ENCODE measurements at places on chromosomes 16 and 17.
A peak's percentile ranks its signal among the peaks of the same experiment; 100 is the strongest.

DNA sequence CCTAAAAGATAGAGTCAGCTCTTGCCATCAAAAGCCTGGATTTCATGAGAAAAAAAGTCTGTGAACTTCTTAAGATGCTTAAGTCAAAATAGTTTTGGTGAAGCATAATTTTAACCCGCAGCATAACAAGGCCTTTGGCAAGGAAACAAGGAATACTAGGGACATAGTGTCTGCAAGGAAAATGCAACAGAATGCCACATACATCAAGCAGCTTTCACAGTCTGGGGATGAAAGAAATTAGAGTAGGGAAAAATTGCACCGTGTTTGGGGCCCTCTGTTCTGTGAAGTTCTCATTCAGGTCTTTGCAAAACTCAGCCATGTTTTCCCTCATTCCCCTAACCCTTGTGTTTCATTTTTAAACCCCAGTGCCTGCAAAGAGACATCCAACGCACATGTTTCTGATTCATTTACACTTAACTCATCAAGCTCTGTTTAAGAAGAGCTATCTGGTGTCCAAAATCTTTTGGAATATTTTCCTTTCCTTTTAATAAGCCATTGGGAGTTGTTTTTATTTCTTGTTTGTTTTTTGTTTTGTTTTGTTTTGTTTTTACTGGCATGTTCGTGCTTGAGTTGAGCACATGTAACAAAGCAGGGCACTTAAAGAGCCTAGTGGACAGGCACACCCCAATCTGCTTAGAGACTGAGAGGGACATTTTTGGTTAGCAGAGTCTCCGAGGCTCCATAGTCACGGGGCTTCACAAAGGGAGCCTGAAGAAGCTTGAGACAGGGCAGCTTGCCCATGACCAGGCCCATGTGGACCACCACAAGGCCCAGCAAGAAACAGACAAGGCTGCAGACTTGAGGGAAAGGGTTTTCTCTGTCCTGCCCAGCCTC is 116.5 kb downstream of the ANKFN1 start:
- no peak for DNase-seq

DNA sequence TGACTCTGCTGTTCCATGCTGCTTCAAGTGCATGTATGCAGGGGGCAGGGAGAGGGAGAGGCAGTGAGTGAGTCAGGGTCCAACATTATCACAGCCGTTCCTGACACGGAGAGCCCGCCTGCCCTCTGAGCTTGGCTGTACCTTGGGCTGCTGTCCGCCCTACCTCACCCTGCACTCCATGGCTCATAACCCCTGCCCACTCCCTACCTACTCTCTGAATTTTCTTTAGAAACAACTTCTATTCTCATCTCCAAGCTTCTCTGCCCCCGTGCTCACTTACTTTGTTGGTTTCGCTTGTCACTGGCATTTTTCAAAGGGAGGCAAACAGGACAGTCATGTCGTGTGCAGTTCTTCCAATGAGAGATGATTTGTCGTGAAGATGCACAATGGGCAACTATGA is 74.4 kb upstream of the TRAP1 start:
- no peak for DNase-seq

DNA sequence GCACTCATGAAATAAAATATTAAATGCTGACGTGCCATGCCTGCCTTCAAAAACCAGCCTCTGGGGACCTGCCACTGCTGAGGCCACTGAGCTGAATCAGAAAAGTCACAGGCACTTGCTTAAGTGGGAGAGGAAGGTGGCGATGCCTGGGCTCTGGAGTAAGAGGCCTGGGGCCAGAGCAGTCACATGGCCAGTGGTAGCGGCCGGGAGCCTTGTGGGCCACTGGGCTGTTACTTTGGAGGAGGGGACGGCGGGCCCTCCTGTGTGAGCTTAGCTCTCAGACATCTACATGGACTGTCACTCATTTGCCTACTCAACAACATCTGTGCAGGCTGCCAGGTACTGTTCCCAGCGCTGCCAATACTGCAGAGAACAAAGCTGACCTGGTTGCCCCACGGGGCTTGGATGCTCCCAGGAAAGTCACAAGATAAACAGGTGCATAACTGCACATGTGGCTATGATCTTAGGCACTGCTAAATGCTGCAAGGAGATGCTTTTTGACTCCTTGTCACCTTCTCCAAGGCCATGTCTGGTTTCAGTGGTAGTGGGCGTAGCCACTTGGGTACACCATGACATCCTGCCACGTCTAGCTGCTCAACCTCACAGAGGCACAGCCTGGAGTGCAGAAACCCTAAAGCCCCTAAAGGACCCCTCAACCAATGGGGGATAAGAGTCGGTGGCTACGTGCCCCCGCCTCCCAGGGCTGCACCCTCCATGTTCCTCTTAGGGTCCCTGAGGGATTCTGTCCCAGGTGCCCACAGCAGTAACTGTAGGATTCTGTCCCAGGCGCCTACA is 11.6 kb downstream of the COTL1 start:
- peak; percentile 62 for DNase-seq

- DNase-seq, result no peak
Observed at GRCh38 chr16:69448470-69449193, 24.2 kb downstream of the CYB5B start.

DNA sequence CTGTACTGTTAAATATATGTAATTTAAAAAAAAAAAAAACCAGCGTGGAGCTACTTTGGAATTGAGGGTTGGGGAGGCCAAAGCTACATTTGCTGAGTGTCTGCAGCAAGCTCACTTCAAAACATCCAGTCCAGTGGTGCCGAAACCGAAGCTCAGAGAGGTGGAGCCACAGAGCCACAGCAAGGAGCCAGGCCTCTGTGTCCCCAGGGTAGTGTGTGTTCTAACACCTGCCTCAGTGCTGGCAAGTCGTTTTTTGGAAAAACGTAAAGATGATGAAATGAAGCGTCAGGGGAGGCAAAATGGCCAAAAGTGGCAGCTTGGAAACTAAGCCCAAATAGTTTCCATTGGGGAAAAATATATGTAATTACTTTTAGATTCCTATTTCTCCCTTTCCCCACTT is 36.1 kb upstream of the MRC2 start:
- DNase-seq, result no peak

DNA sequence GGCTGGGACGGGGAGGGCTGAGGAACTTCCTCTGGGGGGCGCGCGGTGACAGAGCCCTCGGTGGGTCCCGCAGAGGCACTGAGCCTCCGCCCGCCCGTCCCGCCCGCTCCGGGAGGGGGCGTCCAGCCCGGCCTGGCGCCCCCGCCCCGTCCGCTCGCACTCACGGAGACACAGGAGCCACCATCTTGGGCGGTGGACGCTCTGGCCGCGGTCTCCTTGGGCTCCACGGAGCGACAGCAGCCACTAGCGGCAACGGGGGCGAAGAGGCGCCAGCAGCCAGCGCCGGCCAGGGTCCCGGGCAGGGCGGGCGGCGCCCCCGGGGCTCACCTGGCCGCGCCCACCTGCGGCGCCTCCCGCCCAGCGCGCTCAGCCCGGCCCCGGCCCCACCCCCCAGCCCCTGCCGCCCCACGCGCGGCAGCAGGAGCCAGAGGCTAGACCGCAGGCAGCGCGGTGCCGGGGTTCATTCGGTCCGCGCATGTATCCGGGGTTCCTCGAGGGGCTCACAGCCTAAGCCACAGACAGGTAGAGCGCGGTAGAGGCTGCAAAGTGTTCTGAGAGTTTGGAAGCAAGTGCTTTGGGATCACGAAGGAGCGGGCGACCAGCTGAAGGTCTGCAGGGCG is at the start of gene C17orf113:
Gene C17orf113, minus strand, starts transcription at position 209 of the 620 bp plus-strand sequence. CDS start 7,225 bp downstream, outside the sequence.
- DNase-seq, result peak; percentile 32

- no peak for DNase-seq
Observed at GRCh38 chr17:45851464-45851863, 6.8 kb downstream of the SPPL2C start.

GRCh38 chr16:54248863-54249710 is 37.5 kb downstream of the IRX3 start:
- no peak for DNase-seq

DNA sequence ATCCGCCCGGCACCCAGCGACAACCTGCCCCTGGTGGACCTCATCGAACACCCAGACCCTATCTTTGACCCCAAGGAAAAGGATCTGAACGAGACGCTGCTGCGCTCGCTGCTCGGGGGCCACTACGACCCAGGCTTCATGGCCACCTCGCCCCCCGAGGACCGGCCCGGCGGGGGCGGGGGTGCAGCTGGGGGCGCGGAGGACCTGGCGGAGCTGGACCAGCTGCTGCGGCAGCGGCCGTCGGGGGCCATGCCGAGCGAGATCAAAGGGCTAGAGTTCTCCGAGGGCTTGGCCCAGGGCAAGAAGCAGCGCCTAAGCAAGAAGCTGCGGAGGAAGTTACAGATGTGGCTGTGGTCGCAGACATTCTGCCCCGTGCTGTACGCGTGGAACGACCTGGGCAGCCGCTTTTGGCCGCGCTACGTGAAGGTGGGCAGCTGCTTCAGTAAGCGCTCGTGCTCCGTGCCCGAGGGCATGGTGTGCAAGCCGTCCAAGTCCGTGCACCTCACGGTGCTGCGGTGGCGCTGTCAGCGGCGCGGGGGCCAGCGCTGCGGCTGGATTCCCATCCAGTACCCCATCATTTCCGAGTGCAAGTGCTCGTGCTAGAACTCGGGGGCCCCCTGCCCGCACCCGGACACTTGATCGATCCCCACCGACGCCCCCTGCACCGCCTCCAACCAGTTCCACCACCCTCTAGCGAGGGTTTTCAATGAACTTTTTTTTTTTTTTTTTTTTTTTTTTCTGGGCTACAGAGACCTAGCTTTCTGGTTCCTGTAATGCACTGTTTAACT is 1.0 kb downstream of the NOG start:
- DNase-seq, result peak; percentile 23

GRCh38 chr16:64543441-64543840 is 578.4 kb downstream of the CDH11 start:
- DNase-seq, result no peak

- DNase-seq, result no peak
Observed at GRCh38 chr16:68943961-68944360, 100.6 kb downstream of the TANGO6 start.

- DNase-seq, result no peak
Observed at GRCh38 chr17:42530952-42531454, 5.0 kb upstream of the NAGLU start.

- DNase-seq, result no peak
Observed at GRCh38 chr17:58785097-58785496, 29.4 kb downstream of the PPM1E start.

Data from CD4-positive, alpha-beta memory T cell (primary cell).